ENCODE measurements at places on chromosomes 7 and 10. TPM values are rescaled to one million over a fixed set of nuclear protein-coding genes. Genes with fewer than 3 reads are reported as not detected.

The GPR22 gene
- total RNA-seq, result not detected

The ZEB1 gene
- total RNA-seq, result 99.4 TPM

DNA sequence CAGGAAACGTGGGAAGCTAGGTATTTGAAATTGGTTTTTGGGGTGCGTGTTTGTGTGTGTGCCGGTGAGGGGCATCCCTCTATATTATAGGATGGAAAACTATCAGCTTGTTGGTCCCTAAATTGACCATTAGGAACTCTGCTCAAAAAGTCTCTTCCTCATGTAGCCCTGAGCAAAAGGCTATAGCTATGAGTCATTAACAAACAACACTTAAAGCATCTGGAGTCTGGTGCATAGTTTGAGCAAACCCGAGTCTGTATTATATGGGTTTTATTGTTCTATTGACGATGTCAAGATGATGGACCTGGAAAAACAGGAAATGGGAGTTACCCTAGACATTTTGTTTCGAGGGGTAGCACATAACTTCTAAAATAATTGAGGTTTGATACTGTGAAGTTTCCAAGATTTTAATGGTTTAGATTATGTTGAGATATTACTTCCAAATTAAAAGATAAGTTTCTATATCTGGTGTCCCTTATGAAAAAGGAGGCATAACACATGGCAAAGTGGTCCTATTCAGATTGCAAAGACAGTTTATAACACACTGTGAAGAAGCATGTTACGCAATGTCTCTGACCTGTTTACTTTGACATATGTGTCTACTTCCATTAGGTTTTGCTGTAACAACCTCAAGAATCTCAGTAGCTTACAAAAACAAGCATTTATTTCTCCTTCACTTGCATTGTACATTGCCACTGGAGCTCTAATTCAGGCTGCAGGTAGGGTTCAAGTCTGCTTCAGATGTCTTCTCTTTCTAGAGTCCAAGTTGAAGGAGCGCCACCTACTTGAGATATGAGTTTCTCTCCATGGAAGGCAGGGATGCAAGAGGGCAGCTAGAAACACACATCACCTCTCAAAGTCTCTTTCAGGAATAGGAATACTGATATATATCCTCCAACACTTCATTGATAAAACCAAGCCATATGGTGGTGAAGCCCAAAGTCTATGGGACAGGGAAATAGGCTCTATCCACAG lies 357.7 kb downstream of the PHF14 start:
- DNase-seq, result no peak

DNA sequence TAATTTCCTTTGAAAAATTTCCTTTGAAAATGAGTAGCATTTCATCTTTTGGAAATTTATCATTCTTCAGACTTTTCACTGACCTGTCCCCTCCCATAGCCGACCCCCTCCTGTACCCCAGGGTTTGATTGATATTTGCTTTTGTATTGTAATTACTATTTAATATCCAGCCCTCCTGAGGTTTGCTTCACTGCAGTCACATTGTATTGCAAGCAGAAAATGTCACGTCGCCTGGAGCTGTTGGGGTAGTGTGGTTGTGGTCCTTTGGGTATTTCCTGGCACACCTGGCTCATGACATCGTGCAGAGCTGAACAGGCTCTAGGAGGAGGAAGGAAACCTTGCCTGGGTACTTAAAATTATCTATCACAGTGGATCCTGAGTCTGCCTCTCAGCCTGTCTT lies 116.1 kb downstream of the INSYN2A start:
- no peak for DNase-seq

The INHBA gene
- total RNA-seq, result 23.0 TPM

All from RPMI7951 (cell line).